ENCODE measurements at places on chromosomes 3 and 15.

GRCh38 chr15:93900476-93901400 lies 330.6 kb upstream of the MCTP2 start:
- no peak for DNase-seq

GRCh38 chr3:194608981-194609380 lies 24.2 kb downstream of the TMEM44 start:
- no peak for DNase-seq

GRCh38 chr3:42799376-42799775 lies 4.9 kb downstream of the HIGD1A start:
- no peak for DNase-seq

GRCh38 chr15:90213818-90214204 lies 12.7 kb downstream of the SEMA4B start:
- no peak for DNase-seq

- no peak for DNase-seq
Observed at GRCh38 chr15:39817892-39818291, 35.3 kb upstream of the FSIP1 start.

DNA sequence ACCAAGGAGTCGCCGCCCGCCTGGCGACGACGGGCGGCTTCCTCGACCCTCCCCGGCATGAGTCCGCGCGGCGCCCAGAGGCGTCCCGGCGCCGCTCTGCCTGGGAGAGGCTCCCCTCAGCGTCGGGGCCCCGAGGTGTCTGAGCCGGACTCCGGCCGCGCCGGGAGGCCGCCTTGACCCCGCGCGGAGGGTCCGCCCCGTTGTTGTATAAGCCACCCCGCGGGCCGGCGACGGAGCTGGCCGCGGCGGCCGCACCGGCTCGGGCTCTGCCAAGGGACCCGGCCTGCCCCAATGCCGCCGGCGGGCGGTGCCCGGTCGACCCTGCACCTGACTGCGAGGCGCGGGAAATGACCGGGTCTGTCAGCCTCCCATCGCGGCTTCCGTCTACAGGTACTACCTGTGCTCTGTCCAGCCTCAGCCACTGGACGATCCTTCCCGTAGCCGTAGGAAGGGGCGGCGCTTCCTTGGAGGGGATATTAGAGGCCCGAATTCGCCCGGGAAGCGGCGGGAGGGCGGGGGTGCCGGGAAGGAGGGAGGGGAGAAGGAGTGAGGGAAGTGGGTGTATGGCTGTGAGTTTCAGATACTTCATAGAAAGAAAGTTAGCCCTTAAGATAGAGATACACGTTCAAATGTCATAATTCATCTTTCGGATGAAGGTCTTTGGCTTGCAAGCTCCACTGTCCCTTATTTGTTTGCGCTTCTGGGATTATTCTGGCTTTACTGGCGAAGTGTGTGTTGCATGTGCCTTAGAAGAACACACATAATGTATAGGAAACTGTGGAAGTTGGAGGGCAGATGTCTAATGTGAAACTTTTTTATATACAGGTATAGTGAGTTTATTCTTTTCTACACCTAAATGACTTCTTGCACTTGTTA lies 620 bp downstream of the ABHD5 start:
- DNase-seq, result no peak

DNA sequence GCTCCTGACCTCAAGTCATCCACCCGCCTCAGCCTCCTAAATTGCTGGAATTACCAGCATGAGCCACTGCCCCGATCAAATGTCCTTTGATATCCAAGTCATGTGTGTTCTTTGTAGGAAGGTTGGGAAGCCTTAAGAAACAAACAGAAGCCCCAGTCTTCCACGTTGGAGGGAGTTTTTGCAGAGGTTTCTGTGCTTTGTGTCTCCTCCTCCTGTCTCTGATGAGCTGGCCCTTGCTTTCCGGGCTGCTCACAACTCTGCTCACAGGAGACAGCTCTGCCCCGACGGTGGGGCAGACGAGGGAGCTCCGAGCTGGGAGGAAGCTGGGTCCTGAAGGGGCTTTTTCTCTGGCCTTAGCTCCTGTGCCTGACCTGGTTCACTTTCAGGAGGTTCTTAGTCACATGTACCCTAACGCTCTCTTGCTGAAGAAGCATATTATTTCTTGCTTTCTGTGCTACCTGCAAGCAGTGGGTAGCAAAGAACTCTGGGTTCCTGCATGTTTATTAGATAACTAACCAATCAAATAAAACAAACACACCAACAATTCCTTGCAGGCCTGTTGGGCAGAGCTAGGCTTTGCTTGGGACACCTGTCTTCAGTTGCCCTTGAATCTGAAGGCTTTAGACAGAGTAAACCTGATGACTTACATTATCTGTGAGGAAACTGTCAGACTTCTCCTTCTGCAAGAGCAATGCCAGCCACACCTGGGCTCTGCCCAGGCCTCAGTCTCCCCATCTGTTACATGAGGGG lies 52.6 kb upstream of the SMAD6 start:
- DNase-seq, result no peak

DNA sequence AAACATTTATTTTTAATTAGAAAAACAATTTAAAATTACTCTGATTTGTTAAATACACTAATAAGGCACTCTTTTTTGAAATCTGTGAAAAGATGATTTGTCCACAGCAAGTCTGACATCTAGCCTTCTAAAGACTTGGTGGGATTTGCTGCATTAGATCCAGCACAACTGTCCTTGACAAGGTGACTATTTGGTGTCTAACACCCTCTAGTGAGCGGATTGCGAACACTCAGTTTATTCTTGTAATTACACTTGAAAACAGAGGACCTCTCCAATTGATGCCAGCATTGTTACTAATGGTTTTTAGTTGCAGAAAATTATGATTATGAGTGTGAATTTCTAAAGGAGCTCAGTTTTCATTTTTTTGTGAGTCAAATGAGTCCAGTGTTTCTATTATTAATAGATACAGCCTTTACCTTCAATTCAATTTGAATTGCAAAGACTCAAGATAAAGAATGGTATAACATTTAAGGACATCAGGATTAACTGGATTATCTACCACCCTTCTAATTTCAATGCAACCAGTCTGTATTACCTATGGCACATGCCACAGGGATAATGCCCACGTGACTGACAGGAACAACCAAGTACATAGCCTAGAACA lies 29.7 kb upstream of the STRIT1 start:
- peak; percentile 43 for DNase-seq

DNA sequence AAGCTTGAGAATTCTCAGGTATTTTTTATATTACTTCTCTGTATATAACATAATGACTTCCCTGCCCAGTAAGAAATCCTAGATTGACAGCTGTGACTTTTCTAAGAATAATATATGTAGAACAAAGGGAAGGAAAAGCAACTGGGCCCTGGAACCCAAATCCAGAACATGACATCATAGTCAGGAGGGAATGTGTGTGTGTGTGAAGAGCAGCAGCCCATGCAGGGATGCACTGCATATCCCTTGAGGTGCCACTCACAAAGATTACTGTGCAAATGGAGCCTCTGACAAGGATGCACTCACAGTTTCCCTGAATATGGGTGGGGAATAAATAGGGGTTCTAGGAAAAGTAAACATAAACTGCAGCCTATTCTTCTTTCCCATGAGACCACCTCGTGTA lies 279.5 kb downstream of the NEK10 start:
- DNase-seq, result no peak

DNA sequence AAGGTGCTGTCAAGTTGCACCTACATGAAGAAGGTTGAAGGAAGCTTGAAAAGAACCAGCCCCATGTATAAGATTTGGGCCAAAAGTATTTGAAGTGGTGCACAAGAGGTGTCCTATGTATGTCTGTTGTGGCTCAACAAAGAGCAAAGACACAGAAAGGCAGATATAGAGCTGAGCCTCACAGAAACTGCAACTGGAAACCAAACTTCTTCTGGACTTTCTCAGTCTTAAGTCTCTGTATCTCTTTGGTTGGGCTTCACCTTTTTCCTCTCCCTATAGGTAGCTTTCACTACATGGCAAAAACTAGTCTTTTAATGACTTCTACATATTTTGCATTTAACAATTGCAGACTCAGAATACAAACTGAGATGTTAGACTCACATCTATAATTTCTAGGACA lies 8.8 kb upstream of the CMC1 start:
- no peak for DNase-seq

DNA sequence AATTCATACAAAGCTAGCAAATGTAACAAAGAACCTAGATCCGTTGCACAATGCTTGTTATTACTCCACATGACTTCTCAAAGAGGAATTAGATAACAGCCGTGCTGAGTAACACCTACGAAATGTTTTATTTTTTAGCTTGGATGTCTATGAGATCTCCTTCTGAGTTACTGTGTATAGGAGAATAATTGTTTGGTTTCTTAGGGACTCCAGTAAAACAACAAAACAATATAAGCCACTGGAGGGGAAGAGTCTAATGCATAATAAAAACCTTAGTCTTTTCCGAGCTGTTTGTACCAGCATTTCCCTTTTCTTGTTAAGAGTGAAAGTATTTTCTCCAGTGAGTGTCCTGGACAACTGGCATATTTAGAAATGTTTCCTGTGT lies 15.6 kb downstream of the SNAP23 start:
- DNase-seq, result no peak

DNA sequence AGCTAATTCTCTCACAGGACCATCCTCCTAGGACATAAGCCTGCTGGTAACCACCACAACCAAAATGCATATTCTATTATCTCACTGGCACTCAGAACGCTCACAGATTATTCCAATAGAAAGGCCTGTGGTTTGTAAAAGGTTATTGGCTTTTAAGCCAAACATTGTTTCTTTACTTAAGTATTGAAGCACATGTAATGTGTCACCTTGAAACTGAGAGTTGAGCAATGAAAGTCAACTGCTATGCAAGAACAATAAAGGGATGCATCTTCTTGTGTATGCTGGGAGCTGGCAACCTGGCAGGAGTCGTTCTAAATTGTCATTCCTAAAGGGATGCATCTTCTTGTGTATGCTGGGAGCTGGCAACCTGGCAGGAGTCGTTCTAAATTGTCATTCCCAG lies 298.6 kb upstream of the DNAJC19 start:
- DNase-seq, result no peak

DNA sequence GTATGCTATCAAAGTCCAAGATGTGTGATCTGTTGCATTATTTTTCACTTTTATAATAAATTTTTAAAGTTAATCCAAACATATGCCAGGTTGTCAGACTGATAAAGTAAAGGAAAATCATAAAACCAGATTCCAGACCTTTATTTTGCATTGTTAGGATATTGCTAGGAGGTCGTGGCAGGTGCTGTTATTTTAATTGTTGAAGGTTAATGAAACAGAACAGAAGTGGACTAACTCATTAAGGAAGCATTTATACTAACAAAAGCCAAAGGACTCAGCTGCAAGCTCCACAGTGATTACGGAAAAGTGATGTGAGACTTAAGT lies 63.1 kb downstream of the DCLK3 start:
- no peak for DNase-seq

GRCh38 chr3:160598865-160599264 lies 33.5 kb upstream of the KPNA4 start:
- DNase-seq, result no peak

GRCh38 chr3:54746722-54747121 lies 181.1 kb downstream of the LRTM1 start:
- no peak for DNase-seq

All from GDM1 (cell line).